ENCODE measurements at places on chromosomes 3 and 15.

DNA sequence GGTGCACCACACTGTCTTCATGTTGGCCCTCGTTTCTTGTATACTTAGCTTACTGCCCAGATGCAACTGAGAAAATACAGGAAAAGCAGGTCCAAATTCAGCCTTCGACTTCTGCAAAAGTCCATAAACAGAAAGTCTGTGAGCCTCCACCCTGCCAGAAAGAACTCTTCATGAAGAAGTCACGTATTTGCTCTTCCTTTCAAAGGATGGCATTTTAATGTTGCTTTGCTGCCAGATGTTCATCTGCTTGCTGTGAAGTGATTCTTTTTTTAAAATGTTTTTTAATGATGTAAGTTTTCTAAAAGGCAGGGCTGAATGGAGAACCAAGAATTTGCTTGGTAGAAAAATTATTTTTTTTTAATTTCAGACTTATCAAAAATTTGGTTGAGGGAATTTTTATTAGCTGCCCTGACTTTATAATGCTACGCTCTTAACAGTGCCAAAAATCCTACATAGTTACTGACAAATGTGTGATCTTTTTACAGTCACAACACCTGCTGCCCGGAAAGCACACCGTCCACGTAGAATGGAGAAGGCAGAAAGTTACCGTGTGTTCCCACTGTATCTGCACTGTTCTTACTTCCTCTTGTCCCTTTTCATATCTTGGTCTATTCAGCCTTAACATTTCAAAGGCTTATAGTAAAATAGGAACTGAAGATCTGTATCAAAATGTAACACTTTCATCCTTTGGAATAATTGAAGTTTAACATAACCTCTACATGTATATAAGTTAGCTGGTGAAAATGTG lies 136.3 kb downstream of the LRRC28 start:
- no peak for DNase-seq

DNA sequence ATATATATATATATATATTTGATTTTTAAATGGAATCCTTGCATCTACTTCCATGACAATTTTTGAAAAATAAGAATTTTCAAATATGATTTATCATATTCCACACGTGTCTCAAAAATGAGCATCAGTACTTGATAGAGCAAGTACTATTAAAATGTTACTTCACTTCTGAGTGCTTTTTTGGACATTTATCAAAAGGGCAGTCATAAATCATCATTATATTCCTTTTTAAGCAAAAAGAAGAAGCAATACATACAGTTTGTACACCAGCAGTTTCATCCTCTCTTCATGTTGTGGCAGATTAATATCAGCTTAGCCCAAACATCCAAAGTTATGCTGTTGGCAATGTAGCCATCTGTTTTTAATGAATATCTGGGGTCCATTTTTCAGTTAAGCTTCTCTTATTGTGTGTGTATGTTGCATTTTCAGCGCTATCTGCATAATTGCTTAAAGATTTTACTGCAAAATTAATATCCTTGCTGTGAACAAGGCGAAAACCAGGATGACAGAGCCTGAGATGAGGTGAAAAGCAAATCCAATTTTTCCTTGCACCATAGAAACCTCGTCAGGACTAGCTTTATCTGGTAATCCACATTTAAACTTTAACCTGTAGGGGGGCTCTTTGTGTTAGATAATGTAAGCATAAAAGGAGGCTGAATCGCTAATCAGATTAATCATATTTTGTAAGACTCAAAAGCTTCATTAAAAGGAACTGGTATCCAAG lies 604.9 kb upstream of the AGTR1 start:
- no peak for DNase-seq

DNA sequence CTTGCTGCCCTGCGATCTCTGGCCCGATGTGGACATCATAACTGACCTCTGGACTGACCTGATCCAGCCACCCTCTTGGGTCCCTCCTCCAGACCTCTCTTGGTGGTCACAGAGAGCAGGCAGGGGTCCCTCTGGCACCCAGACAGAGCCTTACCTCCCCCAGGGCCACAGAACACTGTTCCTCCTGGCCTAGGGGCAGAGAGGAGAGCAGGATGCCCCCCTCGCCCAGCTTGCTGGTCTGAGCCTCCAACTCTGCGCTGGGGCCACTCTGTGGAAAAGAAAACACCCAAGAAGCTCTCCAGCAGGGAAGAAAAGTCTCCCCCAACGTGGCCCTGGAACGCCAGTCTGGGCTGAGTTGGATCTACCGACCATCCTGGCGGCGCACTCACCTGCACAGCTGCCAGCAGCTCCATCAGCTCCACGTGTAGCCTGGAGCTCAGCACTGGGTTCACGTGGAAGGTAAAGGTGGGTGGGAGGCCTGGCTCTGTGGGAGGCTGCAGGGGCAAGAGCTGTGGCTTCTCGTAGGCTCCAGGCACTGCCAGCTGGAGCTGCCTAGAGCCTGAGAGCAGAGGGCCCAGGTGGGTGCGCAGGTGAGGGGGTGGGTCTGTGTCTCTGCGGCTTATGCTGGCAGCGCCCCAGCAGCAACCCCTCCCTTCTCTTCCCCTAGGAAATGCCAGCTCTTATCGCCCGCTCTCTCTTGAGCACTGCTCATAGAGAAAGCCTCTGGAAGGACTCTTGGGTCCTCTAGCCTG lies 6.0 kb downstream of the PLA2G4F start:
- DNase-seq: no peak

GRCh38 chr15:37877851-37878741 lies 56.3 kb upstream of the TMCO5A start:
- no peak for DNase-seq

- no peak for DNase-seq
These were observed 128.6 kb downstream of the ABI3BP start for GRCh38 chr3:100864471-100865250.

DNA sequence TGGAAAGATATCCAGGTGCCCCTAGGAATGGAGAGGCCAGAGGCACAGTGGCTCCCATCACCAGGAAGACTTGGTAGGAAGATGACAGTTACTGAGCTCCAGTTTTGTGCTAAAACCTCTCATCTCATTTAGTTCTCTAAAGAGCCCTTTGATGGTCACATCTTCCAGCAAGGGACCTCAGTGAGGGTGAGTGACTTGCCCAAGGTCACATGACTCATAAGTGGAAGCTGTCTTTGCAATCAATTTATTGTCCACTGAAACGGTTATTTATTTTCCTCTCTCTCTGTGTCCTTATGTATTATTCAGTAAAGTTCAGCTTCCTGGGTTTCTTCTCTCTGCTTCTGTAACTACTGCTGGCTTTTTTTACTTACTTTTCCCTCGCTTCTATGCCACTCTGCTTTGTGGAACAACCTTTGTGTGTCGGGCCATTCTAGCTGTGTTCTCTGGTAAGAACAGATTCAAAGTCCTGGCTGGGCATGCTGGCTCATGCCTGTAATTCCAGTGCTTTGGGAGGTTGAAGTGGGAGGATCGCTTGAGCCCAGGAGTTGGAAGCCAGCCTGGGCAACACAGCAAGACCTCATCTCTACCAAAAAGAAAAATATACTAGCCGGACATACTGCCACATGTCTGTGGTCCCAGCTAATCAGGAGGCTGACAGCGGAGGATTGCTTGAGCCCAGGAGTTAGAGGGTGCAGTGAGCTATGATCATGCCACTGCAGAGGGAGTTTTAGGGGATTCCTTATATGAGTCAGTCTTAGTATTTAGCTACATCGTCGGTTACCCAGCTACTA lies 55.9 kb downstream of the PDIA5 start:
- no peak for DNase-seq

DNA sequence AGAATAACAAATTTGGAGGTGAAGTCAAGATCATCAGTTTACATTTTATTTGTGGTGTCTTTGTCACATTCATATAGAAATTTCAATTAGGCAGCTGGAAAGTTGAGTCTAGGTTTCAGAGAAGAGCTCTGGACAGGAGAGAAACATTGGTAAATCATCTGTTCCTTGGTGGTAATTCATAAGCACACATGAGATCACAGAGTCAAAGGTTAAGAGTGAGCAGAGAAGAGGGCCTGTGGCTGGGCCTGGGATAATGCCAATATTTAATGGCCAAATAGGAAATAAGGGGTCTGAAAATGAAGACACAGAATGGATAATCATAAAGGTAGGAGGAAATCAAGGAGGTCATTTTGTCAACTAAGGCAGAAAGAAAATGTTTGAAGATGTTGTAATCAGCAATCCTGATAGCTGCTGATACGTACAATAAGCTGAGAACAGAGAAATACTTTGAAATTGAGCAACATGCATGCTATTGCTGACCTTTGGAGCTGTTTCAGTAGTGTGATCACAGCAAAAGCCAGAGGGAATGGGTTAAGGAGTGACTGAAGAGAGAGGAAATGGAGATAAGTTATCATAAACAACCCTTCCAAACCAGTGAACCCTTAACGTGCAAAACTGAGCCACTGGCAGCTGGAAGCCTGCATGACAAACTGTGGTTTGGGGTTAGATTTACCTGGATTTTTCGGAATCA lies 692.8 kb downstream of the AGBL1 start:
- no peak for DNase-seq

DNA sequence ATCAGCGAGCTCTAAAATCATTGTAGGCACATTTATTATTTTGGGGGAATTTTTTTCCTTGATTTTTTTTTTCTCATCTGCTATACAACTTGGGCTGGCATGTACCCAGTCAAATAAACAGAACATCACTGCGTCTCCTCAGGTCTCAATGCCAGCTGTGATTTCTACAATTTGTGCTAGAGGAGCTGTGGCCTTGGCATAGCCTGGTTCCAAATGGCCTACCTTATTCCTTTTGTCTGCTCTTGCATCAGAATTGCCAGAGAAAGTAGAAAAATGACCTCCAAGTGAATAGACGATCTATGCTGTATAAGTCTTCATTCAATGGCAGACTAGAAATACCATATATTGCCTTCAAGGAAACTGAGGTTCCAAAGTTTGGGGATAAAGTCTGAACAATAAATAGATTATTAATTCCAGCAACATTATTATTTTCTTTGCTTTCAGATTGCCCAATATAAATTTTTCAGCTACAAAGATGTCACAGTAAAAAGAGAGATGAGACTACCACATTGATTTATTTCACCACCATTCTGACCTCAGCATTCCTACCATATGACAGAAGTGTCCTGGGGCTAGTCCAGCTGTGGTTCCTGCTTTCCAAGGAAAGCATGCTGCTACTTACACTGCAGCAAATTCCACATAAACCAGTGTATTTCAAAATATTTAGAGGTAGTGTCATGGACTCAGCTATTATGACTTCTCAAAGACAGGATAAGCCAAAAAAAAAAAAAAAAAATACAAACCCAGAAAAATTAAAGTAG lies 493.9 kb upstream of the ZNF385D start:
- no peak for DNase-seq

DNA sequence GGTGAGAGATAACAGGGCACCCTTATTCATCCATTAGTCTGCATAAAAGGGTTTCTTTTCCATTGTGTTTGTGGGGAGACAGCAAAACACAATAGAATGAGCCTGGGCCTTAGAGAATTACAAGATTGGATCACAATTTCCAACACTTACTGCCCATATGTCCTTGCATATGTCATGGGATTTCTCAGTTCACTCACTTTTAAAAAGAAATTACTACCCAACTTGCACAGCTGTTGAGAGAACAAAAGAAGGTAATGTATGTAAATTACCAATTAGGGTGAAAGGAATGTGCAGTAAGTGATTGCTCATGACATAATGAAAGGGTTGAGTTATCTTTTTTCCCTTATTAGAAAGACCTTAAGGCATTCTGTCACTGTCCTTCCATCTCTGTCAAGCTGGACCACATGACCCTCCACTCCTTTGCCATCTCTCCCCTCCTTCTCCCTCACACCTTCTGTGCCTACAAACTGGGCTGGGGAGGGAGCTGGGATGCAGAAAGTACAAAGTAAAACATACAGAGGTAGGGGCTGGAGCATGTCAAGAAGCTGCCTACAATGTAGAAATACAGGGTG lies 244.2 kb downstream of the ZMAT3 start:
- DNase-seq: no peak

GRCh38 chr15:65405791-65406423 lies 16.8 kb downstream of the IGDCC4 start:
- DNase-seq: no peak

DNA sequence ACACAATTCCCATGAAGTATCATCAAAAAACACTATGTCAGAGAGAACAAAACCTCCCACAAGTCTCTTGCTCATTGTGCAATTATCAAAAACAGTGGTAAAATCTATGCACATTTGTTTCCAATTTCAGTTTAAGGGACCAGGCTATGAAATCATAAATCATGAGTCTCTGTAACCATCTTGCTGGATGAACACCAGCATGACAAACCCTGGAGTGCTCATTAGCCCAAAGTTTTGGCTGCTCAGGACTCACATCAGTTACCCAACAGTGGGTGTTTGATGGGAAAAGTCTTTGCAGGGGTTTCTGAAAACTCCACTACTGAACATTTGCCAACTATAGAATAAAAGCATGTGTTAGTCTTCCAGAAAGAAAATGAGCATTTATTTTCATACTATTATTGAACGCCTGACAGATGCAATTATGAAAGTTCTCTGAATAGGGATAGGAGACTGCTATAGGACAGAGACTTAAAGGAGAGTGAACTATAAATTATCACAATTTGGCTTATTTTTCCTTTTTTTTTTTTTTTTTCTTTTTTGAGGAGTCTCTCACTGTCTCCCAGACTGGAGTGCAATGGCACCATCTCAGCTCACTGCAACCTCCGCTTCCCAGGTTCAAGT lies 240.8 kb upstream of the KCNMB2 start:
- DNase-seq: no peak

DNA sequence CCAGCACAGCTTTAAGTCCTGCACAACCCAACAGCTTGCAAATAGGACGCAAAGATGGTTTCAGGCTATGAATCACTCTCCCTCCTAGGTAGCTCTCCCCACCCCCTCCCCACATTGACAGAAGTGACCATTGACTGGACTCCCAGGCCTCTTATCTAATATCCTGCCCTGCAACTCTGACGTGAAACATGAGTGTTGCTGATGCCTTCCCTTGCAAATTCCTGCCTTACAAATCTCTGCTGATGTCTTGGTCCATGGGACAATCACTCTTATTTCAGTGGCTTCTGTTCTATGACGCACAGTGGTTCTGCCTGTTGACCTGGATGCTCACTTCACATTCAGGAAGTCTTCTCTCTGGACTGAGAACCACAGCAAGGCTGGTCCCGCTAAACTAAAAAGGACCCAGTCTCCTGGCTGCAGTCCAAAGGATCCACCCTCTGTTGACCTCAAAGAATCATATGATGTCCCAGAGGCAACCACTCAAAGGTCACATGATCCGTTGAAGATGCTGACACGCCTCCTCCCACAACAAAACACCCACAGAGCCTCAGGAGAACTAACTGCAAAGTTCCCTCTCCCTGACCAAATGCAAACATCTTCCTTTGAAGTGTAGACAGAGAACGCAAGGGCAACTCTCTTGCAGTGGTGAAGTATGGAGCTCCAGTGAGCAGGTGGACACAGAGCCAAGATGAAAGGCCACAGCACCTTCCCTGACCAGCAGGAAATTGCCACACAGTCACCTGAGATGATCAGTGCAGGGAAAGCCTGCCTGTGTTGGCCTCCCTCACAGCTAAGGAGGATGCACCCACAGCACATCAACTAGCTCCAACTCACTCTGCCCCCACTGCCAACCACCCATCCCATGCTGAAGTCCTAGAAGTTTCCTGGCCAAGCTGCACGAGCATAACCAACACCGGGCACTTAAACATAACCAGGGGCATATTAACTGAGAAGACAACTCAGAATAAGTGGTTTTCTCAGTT lies 112.3 kb downstream of the ADAMTS17 start:
- DNase-seq: no peak

GRCh38 chr3:145015253-145015652 lies 1043.6 kb downstream of the DIPK2A start:
- DNase-seq: no peak

GRCh38 chr15:50862553-50862952 lies 45.9 kb upstream of the AP4E1 start:
- no peak for DNase-seq

All from breast epithelium (tissue), 4 donors.